ENCODE measurements at places on chromosomes 4 and X. TPM values are rescaled to one million over a fixed set of nuclear protein-coding genes. Genes with fewer than 3 reads are reported as not detected.
A peak's percentile ranks its signal among the peaks of the same experiment; 100 is the strongest.

GRCh38 chrX:7294483-7294882, 146.5 kb upstream of the PUDP start:
- DNase-seq = no peak

DNA sequence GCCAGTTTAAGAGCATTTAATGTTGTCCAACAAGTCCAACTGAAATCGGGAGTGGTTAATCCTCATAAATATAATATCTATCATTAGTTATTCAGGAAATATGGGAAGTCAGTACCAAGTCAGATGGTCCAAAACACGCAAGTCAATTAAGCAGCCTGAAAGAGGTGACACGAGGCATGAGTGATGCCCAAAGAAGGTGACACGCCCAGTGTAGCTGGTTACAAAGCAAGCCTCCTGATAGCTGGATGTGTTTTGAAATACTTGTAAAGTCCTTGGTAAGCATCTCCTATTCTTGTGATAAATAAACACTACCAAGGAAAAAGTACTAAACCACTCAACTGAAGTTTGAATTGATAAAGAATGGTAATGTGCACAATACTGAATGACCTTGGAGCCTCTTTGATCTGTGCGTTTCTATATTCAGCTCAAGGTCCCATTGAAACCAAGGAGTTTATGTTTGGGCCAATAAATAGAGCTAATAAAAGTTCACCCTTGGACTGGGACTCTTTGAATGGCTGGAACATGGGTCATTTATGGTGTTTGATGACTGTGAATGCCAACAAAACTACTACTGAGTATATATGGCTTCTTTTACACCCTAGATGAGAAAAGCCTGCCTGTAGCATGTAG, 93.2 kb upstream of the KLF3 start:
- DNase-seq = no peak

GRCh38 chr4:38091636-38092035, 131.4 kb downstream of the PTTG2 start:
- no peak for DNase-seq

- DNase-seq = no peak
Observed at GRCh38 chr4:69727926-69728325, 32.5 kb downstream of the SULT1B1 start.

GRCh38 chr4:147840838-147841738, 109.2 kb downstream of the ARHGAP10 start:
- no peak for DNase-seq

GRCh38 chr4:101730291-101731117, 60.0 kb upstream of the BANK1 start:
- DNase-seq = peak; percentile 3

GRCh38 chr4:86910820-86911684, 18.8 kb upstream of the C4orf36 start:
- no peak for DNase-seq

DNA sequence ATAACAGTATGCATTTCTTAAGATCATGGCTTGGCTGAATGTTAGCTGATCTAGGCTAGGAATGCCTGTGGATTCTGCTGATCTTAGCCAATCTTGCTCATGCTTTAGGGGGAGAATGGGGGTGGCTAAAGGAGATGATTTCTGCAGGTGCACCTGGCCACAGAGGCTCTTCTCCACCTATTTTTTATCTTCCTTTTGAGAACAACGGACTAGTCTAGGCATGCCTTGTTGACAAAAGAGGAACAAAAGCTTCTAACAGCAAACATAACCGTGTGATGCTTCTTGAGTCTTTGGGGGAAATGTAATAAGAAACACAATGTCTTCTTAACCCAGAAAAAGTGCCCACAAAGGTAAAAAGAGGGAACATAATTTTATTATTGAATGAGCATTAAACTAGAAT, 743.5 kb downstream of the ARAP2 start:
- no peak for DNase-seq

The KCNE5 gene
- total RNA-seq = not detected

The SPATA18 gene
- total RNA-seq = 9.0 TPM

The GAB3 gene
- total RNA-seq = 9.2 TPM

The MAGEA1 gene
- not detected for total RNA-seq

The BDH2 gene
- total RNA-seq = 63.0 TPM

The RIBC1 gene
- total RNA-seq = not detected

The TSPAN7 gene
- total RNA-seq = 17.7 TPM

The CCKAR gene
- total RNA-seq = 1.2 TPM

The GAGE1 gene
- not detected for total RNA-seq
